Mucosa of descending colon (tissue), 3 donors: ENCODE measurements at places on chromosomes 11 and 22. TPM values are rescaled to one million over a fixed set of nuclear protein-coding genes. Genes with fewer than 3 reads are reported as not detected.
A peak's percentile ranks its signal among the peaks of the same experiment; 100 is the strongest.

- no peak for DNase-seq
These were observed 333.5 kb downstream of the BUD13 start for GRCh38 chr11:116439361-116439677.

DNA sequence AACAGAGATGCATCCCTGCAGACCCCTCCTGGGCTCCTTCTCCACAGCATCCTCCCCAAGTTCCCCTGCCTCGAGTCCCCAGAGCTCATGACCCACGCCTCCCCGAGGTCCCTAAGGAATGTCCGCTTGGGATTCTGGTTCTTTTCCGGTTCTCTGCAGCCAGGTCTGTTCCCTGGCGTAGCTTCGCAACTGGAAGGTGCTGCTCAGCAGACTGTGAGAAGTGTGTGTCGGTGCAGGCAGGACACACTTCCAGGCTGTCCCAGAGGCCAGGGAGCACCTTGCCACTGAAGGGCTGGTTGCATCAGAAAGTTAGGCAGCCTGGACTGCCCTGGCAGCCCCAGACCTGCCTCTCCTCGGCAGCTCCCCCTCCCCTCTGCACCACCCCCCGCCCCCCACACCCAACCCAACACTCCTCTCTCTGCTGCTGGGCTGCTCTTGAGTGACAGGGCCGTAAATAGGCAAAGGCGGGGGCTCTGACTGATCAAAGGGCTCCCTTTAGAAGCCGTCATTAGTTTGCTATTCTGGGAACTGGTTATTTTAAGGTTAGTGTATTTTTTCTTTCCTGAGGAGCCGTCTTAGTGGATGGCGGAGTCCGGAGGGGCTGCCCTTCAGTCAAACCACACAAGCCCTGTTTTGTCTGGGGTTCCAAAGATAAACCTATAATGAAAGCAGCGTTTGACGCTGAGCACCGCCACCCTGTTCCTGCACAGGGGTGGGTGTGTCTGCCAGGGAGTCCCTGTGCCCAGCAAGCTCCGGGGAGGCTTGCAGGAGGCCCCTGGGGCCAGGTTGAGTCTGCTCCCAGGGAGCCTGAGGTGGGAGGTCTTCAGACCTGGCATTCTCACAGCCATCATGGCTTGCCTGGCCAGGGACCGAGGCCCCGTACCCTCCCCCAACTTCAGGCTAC lies 88.6 kb upstream of the KCNQ1OT1 start:
- peak; percentile 25 for DNase-seq

DNA sequence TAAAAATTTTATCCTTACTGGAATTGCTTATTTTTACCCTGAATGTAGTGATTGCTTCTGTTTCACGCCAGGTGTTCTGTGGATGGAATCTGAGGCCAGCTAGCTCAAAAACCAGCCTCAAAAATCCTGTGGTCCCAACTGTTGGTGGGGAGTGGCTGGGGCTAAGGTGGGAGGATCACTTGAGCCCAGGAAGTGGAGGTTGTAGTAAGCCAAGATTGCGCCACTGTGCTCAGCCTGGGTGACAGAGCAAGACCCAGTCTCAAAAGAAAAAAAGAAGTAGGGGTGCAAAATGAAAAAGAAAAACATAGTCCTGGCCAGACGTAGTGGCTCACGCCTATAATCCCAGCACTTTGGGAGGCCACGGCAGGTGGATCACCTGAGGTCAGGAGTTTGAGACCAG lies 27.0 kb upstream of the SLC5A1 start:
- DNase-seq = no peak

- DNase-seq = no peak
These were observed 22.7 kb upstream of the RRM1 start for GRCh38 chr11:4071914-4072313.

TMPRSS6 gene
- total RNA-seq = not detected
